ENCODE measurements at places on chromosomes 6 and 20. TPM values are rescaled to one million over a fixed set of nuclear protein-coding genes. Genes with fewer than 3 reads are reported as not detected.

C2 gene
- 3.4 TPM for total RNA-seq

ROS1 gene
- not detected for total RNA-seq

DNA sequence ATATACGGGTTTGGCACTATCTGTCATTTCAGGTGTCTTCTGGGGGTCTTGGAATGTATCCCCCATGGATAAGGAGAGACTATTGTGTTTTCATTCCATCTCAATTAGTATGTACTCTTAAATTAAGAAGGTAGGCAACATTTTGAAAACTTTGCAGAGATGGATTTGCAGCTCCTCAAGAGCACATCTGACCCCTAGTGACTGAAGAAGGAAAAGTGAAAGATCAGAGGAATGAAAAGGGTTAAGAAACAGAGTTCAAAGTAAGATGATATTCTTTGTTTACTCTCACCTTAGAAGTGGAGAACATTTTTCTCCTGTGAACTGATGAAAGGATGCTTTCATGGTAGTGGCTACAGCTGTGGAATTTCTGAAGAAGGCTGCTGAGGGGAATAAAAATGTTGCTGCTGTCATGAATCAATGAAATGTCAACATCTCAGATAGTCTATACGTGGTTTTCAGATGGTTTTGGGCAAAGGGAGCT is 41.5 kb downstream of the SH3BGRL2 start:
- H3K4me1 ChIP-seq: peaks cover 3% of the 10 kb centered on the region
- no peaks in the 10 kb centered on the region for H3K27me3 ChIP-seq
- no peak overlapping the region for H3K27ac ChIP-seq
- no peaks in the 10 kb centered on the region for H3K36me3 ChIP-seq
- no peak for DNase-seq

GRCh38 chr6:17178326-17178725 is 76.5 kb downstream of the STMND1 start:
- H3K27me3 ChIP-seq: no peaks in the 10 kb centered on the region
- H3K27ac ChIP-seq: no peak overlapping the region
- no peaks in the 10 kb centered on the region for H3K36me3 ChIP-seq
- no peak for DNase-seq
- no peak overlapping the region for H3K4me3 ChIP-seq

DNA sequence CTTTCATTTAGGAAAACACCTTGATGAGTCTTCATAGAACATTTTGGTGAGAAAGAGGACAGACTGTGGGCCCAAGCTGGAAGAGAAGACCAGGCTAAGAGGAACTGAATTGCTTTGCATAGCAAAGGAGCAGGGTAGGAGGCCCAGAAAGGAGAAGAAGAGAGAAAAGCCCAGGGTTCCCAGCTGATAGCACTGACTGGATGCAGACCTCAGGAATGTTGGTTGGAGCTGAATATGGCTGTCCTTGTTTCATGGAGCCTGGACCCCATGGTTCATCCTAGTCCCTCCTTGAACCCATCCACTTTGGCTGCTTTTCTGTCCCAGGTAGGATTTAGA is 18.0 kb upstream of the ZFAND3 start:
- H3K36me3 ChIP-seq: no peaks in the 10 kb centered on the region
- no peaks in the 10 kb centered on the region for H3K4me1 ChIP-seq
- H3K27me3 ChIP-seq: no peaks in the 10 kb centered on the region

GRCh38 chr6:133502441-133503335 is 261.5 kb downstream of the EYA4 start:
- H3K27ac ChIP-seq: no peak overlapping the region
- no peak for DNase-seq
- H3K4me1 ChIP-seq: no peaks in the 10 kb centered on the region
- peaks cover 5% of the 10 kb centered on the region for H3K27me3 ChIP-seq
- no peaks in the 10 kb centered on the region for H3K36me3 ChIP-seq

Data from B cell (primary cell).